ENCODE measurements at places on chromosomes 16 and 17.
A peak's percentile ranks its signal among the peaks of the same experiment; 100 is the strongest.

GRCh38 chr16:57475711-57476339 lies 10.5 kb downstream of the DOK4 start:
- no peak for DNase-seq

DNA sequence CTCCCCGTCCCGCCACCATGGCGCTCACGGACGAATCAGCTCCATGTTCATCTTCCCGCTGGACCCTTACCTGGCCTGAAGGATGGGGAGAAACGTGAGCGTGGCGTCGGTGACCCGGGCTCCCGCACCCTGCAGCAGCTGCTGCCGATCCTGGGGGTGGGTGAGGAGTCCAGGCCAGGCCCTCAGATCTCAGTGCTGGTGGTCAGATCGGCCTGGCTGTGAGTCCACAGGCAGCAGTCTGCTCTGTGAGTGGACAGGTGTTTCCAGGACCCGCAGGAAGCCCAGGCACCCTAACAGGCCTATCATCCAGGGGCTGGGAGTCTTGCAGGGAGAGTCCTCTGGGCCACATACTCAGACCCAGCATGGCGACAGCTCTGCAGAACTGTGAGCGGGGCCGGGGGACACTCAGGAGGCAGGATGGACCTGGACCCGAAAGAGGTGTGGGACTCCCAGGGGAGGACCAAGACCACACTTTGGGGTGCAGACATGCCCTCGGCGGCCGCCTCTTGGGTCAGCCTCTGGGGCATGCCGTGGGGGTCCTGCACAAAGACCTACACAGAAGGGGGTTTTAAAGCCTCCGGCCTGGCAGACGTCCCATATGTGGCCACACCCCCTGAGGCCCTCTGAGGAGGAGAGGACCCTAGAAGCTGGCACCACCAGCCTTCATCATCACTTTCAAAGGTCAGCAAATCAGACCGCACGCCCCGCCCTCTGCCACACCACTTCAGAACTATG lies 27.2 kb upstream of the ZNF469 start:
- DNase-seq = no peak

GRCh38 chr17:59607817-59608403 lies 11.8 kb upstream of the CLTC start:
- DNase-seq = no peak

DNA sequence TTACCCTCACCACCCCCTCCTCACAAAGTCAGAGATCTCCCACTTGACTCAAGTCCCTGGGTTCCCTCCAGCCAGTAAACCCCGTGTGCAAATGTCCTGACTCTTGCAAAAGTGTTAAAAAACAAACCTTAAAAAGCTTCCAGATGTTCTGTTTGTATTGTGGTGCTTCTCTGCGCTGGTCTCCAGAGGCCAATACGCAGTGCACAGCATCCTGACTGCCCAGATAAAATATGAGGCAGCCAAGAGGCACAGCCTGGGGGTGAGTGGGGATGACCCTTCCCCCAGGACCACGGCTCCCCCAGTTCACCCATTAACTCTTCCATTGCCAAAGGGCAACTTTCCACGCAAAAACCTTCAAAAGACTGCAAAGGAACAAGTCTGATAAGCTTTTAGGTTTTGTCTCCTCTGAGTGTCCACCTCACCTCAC lies 291.8 kb downstream of the SOX9 start:
- no peak for DNase-seq

GRCh38 chr17:35449371-35449931 lies 885 bp upstream of the SLFN13 start:
- DNase-seq = no peak

GRCh38 chr16:87199901-87200300 lies 117.3 kb downstream of the C16orf95 start:
- DNase-seq = no peak

- no peak for DNase-seq
Measured at GRCh38 chr17:14044702-14045101, 24.6 kb upstream of the COX10 start.

- DNase-seq = no peak
Measured at GRCh38 chr17:49370971-49371834, 9.2 kb upstream of the ZNF652 start.

- DNase-seq = no peak
Measured at GRCh38 chr16:52051414-52052172, 495.4 kb downstream of the TOX3 start.

- DNase-seq = no peak
Measured at GRCh38 chr17:45702666-45703266, 81.4 kb upstream of the CRHR1 start.

GRCh38 chr17:74566132-74566753 lies 1.1 kb downstream of the CD300H start:
- peak; percentile 47 for DNase-seq

DNA sequence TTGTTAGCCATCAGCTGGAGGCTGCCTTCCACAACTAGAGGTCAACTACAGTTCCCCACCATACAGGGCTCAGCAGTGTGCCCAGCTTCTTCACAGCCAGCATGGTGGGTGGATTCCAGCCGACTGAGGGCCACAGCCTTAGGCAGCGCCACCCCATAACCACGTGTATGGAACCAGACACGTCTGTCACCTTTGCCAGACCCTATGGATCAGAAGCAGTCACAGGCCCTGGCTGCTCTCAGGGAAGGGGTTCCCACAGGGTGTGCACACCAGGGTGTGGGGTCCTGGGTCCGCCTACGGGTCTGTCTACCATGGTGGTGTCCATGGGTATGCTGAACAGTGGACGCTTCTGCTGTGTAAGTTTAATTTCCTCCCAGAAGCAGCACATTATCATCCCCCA lies 265.0 kb upstream of the FOXF1 start:
- no peak for DNase-seq

DNA sequence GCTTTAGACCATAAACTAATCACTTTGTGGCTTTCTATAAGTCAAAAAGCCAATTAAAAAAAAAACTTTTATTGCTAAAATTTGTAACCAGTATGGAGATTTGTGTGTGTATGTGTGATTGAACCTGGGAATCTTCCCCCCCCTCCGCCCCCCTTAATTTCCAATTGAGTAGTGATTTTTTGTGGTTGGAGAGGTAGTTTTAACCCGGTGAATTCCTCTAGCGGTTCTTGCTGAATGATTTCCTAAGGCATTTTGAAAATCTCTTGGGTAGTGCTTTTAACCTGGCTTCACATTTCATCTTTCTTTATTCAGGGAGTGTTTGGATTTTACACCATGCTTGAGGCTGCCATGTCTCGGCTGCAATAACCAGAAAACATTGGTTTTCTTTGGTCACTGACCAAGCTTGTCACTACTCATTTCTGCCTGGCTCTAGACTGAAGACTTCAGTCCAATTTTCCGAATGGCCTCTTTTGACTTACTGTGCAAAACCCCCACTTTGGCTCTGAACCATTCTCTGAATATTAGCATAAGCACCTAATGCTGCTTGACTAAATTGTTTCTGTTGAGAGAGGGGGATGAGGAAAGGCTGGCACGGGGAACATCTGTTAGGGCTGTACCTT lies 35.6 kb downstream of the PRKCA start:
- peak; percentile 41 for DNase-seq

GRCh38 chr16:59993101-59993500 lies 1259.0 kb upstream of the GOT2 start:
- DNase-seq = no peak

GRCh38 chr17:68792042-68792685 lies 163.0 kb downstream of the ABCA8 start:
- no peak for DNase-seq

- no peak for DNase-seq
Measured at GRCh38 chr16:56614549-56614991, 6.2 kb downstream of the MT2A start.

GRCh38 chr16:10569621-10570020 lies 10.8 kb downstream of the EMP2 start:
- no peak for DNase-seq

DNA sequence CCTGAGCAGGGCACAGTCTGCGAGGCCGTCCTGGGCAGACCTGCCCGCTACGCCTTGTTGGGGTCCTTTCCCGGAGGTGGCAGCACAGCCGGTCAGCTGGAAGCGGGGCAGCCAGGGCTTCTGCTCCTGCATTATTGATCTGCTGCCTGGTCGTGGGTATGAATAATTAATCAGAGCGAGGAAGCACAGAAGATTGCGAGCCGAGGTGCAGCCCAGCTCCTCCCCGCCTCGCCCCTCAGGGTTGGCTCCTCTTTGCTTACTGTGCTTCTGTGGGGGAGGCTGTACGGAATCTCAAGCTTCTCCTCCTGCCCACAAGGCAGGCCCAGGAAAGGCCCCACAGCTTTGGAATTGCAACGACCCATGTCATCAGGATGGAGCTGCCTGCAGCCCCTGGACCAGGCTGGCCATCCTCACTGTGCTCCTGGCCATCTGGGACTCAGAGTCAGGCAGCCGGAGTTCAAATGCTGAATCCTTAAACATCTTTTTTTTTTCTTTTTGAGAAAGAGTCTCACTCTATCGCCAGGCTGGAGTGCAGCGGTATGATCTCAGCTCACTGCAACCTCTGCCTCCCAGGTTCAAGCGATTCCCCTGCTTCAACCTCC lies 25.6 kb downstream of the TRARG1 start:
- no peak for DNase-seq

DNA sequence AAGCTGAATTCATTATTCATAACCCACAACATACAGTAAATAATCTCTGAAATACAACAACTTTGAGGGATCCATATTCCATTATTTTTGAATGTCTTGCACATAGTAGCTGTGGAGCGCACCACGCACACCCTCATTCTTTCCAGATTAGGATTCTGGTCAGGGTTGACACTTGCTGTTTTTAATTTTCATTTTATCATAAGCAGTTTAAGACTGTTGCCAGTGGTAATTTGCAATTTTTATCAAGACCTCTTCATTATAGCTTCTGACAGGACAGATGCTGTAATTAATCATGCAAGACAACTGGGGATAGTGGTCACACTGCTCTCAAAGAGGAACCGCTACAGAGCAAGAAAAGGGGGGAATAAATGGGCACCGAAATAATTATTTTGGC lies 109.7 kb downstream of the TOX3 start:
- no peak for DNase-seq

GRCh38 chr17:80277751-80278671 lies 17.4 kb downstream of the RNF213 start:
- DNase-seq = no peak

- DNase-seq = no peak
Measured at GRCh38 chr16:50102051-50102746, 36.4 kb downstream of the HEATR3 start.

GRCh38 chr17:38512473-38513058 lies 84.3 kb downstream of the ARHGAP23 start:
- no peak for DNase-seq

GRCh38 chr17:67218385-67218950 lies 26.5 kb downstream of the HELZ start:
- no peak for DNase-seq

DNA sequence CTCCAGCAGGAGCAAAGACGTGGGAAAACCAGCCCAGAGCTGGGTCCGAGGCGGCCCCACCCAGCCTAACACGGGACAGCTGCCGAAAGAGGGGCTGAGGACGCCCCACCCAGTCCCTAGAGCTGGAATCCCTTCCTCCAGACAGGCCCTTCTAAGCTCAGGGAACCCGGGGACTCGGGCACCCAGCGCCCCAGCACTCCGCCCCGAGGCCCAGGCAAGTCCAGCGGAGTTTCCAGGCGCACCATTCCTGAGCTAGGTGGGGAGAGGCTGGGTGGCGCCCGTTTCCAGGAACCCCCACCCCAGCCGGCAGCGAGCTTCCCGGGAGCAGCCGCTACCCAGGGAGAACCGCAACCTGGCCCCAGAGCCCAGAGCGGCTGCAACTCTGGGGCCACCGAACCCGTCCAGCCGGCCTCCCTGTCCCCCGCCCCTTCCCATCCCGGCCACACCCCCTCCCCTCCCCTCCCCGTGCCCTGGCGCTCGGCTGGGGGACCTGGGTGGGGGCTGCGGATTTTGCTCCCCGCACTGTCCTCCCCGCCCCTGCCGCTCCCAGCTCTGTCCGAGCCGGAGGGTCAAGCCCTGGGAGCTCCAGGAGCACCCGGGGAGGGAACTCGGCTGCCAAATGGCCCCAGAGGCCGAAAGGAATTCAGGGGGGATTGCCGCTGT lies 536 bp downstream of the TMC6 start:
- no peak for DNase-seq

DNA sequence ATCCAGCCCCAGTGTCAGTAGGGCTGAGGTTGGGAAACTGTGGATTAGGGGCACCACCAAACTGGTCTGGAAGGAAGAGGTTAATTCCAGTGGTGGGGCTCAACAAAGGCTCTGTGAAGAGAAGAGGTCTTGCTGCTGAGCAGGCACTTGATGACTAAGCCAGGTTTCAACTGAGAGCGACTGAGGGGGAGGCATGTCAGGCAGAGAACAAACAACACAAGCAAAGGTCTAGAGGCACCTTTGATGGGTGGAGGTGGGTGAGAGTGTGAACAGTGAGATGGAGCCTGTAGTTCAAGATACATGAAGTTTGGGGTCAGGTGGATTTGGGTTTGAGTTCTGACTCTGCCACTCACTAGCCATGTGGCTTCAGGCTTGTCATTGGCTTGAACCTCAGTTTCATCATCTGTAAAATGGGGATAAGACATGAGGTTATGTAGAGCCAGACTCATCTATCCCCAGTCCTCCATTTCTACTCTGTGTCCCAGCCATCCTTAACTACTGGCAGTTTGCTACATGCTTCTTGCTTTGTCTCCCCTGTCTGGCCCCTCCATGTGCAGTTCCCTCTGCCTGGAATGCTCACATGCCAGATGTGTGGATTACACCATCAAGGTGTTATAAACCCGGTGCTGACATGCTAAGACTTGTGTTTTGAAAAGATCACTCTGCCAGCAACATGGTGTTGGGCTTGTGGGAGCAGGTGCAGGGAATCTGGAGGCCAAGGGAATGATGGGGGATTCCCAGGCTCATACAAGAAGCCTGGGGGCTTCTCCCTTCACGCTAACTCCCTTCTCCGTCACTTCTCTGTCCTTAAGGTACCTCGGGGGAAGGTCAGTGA lies 3.0 kb upstream of the RMI2 start:
- no peak for DNase-seq

DNA sequence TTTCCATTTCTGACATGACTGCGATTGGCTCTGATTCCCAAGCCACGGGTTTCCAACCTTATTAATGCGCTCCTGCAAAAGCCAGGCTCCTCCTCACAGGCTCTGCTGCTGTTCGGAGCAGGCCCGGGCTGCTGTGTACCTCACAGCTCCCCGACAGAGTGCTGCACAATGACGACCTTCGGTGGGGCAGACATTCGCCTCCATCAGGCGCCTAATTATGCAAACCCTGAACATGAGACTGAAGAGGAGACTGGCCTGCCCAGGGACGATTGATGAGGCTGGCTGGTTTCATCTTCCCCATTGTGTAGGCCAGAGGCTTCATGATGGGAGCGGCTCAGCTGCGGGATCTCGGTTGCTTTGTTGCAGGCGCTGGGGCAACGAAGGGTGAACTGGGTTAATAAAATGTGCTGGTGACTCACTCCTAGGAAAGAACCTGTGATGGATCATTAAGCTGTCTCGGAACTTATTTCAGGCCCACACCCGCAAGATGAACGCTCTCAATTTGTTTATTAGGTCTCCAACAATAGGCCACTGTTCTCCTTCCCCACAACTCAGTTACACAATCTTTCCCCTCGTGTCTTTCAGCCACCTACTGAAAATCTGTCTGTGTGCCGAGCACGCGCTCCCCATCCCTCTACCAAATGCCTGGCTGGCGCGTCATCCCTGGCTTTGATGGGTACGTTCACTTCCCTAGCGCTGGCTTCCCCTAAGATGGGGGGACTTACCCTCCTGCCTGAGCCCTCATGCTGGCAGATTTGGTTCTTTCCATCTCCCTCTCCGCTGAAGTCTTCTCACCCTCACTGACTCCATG lies 27.2 kb upstream of the TOB1 start:
- DNase-seq = no peak

All from NCI-H446 (cell line).